Thoracic aorta endothelial cell (primary cell): ENCODE measurements at places on chromosomes 7 and 10. TPM values are rescaled to one million over a fixed set of nuclear protein-coding genes. Genes with fewer than 3 reads are reported as not detected.

Gene CROT
- total RNA-seq, result 12.2 and 14.1 TPM in 2 replicates

Gene SPDYE1
- total RNA-seq, result 0.07 TPM in 1 of 2 replicates, not detected in the other

Gene POP7
- 36.7 and 44.8 TPM in 2 replicates for total RNA-seq

Gene SPDYE5
- total RNA-seq, result under 0.01 TPM in 1 of 2 replicates, not detected in the other

Gene RNLS
- total RNA-seq, result 3.2 and 5.7 TPM in 2 replicates

Gene PRPS1L1
- not detected in 2 replicates for total RNA-seq

Gene FXYD4
- total RNA-seq, result not detected in 2 replicates
